ENCODE measurements at places on chromosomes 13 and 19.
A peak's percentile ranks its signal among the peaks of the same experiment; 100 is the strongest.

GRCh38 chr13:45481688-45482087 lies 16.9 kb downstream of the COG3 start:
- DNase-seq, result no peak

GRCh38 chr19:44988896-44989556 lies 12.2 kb upstream of the RELB start:
- peak; percentile 63 for DNase-seq

GRCh38 chr13:40200273-40200978 lies 466.0 kb downstream of the FOXO1 start:
- DNase-seq, result no peak

GRCh38 chr19:7492558-7492957 lies 3.7 kb upstream of the PEX11G start:
- DNase-seq, result peak; percentile 41

DNA sequence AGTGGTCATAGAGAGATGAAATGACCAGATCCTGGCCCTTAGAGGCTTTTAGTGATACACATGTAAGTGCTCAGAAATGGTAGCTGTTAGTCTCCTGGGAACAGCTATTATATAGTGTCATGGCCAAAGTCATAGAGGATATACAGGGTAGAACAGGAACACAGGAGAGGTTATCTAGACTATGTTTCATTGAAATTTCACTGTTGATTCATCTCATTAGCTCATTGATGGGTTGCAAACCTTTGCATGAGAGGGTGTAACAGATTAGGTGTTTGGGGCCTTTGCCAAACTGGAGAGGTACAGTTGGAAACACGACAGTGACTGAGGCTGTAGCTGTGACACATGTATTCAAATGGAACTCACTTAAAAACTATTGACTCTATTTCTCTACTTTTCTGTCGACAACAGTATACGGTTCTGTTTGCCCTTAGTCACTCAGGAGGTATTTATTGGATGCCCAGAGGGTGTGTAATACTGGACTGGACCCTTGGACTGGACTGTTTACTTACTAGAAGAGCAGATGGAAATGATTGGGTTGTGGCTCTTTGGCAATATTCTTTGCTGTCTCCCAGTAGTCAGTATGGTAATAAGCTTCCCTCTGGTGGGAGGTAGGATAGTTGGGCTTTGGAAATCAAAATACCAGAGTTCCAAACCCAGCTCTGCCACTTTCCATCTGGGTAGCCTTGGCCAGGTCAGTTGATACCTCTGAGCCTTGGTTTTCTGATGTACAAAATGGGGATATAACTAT lies 29.8 kb downstream of the ARHGAP35 start:
- DNase-seq, result peak; percentile 92

DNA sequence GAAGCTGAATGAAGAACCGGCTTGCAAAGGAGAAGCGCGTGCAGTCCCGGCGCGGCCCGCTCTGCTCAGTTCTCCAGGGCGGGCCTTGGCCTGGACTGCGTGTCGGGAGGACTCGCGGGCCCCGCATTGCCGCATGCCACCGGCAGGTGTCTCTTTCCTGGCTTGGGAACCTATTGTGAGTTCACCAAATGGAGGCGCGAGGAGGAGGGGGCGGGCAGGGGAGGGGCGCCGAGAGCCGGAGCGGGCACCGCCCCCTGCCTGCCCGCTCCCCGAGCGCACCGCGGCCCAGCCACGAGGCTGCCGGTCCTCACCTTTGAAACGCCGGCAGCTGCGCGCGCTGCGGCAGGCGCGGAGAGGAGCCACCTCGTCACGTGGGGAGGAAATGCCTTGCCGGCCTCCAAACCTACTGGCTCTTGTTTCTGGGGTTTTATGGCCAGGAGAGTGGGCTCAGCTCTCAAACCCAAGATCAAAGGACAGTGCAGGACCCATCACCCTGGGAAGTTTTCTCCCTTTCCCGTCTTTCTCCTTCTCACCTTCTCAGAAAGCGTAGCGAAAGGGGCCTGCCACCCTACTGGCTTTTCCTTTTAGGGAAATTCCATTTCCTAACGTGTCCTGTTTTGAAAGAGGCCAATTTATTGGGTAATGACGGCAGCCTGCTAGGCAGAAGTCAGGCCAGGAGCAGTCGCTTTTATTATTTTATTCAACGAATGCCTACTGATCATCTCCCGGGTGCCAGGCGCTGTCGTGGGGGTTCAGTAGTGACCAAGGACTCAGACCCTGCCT lies 13.8 kb upstream of the UBE2L5 start:
- peak; percentile 93 for DNase-seq

DNA sequence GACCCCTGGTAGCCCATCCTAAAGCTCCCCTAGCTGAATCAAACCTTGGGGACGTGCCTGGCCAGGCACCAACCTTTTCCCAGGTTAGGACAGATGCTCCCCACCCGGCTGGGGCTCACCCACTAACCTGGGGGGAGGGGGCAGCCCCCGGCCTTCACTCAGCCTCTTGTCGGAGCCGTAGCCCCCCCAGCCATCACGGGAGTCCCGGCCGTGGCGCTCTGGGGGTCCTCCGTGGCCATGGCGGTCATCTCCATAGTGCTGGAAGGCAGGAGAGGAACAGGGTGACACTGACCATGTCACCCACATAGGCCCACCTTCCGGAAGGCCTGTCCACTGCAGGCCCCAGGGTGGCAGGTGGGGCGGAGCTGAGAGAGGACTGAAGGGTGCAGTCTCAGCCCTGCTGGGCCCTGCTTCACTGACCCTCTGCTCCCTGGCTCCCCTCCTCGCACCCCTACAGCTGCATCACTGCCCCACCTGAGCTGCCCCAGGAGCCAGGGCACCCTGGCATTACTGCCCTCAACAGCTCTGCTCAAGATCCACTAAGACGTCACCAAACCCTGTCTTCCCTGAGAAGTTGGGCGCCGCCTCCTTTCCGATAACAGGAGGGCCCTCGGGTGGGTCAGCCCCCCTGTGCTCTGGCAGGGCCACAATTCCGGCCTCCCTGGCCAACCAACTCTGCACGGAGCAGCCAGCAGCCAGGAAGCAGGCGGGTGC lies 22.6 kb upstream of the TINCR start:
- DNase-seq, result no peak

- DNase-seq, result no peak
Observed at GRCh38 chr13:106262886-106263285, 272.6 kb downstream of the EFNB2 start.

DNA sequence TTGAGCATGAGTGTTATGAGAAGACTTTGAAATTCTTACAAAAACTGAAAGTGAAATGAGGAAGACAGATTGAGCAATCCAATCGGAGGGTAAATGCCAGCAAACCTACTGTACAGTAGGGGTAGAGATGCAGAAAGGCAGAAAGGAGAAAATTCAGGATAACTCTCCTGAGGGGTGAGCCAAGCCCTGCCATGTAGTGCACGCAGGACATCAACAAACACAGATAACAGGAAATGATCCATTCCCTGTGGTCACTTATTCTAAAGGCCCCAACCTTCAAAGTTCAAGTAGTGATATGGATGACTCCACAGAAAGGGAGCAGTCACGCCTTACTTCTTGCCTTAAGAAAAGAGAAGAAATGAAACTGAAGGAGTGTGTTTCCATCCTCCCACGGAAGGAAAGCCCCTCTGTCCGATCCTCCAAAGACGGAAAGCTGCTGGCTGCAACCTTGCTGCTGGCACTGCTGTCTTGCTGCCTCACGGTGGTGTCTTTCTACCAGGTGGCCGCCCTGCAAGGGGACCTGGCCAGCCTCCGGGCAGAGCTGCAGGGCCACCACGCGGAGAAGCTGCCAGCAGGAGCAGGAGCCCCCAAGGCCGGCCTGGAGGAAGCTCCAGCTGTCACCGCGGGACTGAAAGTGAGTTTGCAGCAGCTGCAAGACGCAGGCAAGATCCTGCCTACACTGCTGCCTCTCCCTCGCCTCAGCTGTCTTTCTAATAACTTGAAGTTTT lies at the start of gene TNFSF13B:
Gene TNFSF13B, plus strand, starts transcription at position 118 of the 728 bp plus-strand sequence. Its CDS starts 178 bp downstream, at position 296.
- peak; percentile 57 for DNase-seq

DNA sequence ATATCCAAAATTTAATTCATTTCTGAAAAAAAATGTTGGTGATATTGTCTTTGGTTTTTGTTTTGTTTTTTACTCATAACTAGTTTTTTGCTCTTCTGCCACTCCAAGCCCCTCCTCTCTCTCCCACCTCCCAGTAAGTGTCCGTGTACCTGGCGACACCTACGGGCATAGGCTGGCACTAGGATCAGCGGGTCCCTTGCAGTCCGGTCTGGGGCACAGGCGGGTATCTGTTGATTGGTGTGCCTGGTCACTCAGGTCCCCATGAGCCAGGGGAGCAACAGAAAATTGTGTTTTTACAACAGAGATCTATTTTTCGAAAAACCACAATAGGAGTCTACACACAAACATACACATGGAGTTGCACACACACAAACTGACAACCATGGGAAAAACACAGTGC lies 104.8 kb downstream of the ZIC5 start:
- DNase-seq, result no peak

GRCh38 chr19:56660381-56661107 lies 11.0 kb downstream of the ZNF835 start:
- DNase-seq, result no peak

DNA sequence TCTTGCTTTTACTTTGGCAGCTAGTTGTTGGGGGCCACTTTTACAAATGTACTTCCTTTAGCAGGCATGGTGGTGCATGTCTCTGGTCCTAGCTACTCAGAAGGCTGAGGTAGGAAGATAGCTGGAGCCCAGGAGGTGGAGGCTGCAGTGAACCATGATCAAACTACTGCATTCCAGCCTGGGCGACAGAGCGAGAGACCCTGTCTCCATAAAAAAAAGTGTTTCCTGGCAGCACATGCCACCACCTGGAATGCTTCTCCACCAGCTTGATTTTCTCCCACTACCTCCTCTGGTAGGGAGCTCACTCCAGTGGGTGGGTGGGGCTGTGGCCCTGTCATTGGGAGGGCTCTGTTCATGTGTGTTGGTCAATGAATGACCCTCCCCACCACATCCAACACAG lies 12.5 kb downstream of the FZR1 start:
- no peak for DNase-seq

GRCh38 chr13:29513981-29514719 lies 81.3 kb downstream of the SLC7A1 start:
- DNase-seq, result no peak

GRCh38 chr19:41377977-41378709 lies 1.8 kb downstream of the TMEM91 start:
- DNase-seq, result peak; percentile 48

- DNase-seq, result no peak
Observed at GRCh38 chr13:106701771-106702341, 133.9 kb upstream of the ARGLU1 start.

DNA sequence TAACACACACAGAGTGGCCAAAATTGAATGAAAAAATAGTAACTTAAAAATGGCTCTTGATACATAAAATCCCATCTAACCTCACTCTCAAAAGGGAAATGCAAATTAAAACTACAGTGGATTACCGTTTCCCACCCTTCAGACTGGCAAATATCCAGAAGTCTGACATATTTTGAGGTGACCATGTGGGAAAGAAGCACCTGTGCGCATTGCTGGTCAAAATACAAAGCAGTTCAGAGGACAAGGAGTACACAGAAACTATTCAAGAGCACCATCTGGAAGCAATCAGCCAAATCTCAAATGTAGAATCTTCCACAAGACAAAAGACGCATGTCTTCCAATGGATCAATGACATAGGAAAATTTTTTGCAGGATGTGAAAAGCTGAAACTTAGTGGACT lies 23.2 kb downstream of the NALCN start:
- no peak for DNase-seq

GRCh38 chr13:43728421-43728820 lies 58.4 kb downstream of the ENOX1 start:
- DNase-seq, result peak; percentile 47

GRCh38 chr13:50923272-50923671 lies 13.7 kb downstream of the RNASEH2B start:
- DNase-seq, result no peak

DNA sequence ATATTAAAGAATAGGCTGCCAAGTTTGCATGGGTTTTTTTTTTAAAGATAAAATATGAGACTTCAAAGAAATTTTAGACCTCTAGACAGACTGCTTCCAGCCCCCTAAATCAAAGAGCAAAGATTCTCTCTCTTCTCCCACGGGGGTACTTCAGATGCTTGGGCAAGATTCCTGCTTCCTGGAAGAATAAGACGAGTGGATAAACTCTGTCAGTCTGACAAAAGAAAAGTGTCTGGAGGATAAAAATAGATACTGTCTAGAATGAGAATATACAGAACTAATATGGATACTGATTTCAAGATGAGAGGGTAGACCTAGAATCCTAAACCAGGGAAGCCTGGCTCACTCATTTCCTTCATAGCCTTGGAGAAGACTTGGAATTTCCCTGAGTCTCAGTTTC lies 435.1 kb downstream of the FOXO1 start:
- DNase-seq, result peak; percentile 60

GRCh38 chr13:80462567-80462966 lies 121.6 kb upstream of the SPRY2 start:
- no peak for DNase-seq

DNA sequence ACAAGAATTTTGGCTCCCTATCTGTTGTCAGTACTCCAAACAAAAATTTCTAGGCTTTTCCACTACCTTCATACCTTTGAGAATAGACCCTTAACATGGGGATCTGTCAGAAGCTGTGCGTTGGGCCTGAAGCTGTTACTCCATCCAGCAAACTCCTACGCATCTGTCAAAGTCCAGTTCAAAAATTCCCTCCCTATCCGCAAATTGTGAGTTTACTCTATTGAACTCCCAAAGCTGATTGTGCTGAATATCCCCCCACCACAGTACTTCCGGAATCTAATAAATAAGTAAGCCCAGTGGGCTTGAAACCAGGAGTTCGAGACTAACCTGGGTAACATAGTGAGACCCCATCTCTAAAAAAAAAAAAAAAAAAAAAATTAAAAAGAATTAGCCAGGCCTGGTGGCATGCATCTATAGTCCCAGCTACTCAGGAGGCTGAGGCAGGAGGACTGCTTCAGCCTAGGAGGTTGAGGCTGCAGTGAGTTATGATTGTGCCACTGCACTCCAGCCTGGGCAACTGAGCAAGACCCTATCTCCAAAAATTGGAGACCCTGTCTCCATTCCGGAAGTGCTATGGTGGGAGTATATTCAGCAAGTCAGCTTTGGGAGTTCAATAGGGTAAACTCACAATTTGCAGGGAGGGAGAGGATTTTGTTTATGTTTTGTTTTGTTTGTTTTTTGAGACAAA lies 930 bp upstream of the FBN3 start:
- DNase-seq, result no peak

- DNase-seq, result peak; percentile 80
Observed at GRCh38 chr13:32587811-32588170, 1.5 kb downstream of the PDS5B start.

DNA sequence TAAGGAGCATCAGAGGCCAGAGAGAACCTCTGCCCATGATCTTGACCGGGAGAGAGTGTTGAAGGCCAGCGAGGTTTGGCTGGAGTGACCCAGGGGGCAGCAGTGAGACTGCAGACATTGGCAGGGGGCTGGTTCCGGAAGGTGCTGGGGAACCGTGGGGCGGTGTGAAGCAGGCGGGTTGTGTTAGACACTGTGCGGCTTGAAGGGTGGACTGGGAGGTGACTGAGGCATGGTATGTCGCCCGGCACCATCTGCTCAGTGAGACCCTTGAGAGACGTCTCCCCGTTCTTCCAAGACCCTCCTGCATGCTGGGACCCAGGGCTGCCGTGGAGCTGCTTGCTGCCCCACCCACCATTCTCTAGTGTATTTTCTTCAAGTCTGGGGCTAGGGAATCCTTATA lies 24.6 kb downstream of the CARM1 start:
- no peak for DNase-seq

Measured in fibroblast of villous mesenchyme (primary cell).